BJ (cell line): ENCODE measurements at places on chromosomes 2 and 18.

DNA sequence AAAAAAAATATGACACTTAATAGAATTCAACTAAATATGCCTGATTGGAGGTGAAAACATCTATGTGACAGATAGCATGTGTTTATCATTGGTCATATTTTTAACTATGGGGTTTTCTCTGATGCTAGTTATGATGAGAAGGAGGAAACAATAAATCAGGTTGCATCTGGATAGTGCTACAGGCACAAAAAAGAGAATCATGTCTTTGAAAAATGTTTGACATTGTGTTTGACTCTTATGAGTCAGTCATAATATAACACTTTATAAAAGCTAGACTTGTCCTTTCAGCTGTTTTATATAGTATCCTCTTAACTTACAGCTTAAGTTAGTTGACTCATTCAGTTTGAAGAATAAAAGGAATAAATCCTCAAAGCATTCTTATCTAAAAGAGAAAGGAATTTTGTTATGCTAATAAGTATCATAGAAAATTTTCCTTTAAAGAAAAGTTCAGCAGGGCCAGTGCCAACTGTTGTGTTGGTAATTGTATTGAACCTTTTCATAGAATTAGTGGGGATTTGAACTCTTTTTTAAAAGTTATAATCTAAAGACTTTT is 78.4 kb upstream of the UBXN4 start:
- no peak for DNase-seq

DNA sequence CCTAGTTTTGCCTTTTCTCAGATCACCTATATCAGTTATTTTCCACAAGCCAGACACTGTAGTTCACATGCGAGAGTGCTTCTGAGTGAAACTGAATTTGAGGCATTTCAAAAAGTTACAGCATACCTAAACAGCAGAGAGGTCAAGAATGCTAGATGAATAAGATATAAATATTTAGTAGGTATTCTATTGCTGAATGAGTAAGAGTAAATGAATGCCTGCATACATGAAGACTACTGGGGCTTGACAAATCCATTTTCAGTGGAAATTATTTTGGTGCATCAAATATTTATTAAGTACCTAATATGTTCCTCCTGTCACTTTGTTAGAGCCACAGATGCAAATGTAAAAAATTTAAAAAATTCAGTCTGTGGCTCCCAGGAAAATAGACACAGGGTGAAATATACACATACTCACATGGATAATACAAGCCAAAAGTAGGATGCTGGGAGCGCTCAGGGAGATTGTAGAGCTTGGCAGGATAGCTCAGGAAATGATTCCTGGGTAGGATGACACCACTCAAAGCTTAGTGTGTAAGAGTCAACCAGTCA is 27.6 kb upstream of the CDC42EP3 start:
- DNase-seq = peak; percentile 19

- DNase-seq = no peak
These were observed 237.3 kb upstream of the KLHL14 start for GRCh38 chr18:33010149-33010548.

DNA sequence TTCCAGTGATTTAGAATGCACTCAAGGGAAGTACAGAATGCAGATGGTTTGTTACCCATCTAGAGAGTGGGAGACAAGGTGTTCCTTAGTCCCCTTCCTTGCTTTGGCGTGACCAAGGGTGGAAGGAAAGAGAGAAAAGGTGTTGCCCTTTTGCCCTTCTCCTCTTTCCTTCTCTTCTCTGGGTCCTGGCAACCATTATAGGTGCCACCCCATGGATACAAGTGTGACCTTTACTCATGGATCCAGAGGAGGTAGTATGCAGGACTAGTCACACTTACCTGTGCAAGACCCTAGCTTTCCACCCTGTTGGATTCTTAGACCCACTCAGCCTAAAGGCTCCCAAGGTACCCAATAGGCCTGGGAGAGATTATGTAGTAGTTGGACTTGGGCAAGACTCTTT is 11.6 kb upstream of the RBFA start:
- DNase-seq = no peak

- DNase-seq = no peak
These were observed 50.1 kb downstream of the SLC14A1 start for GRCh38 chr18:45774065-45774521.

- no peak for DNase-seq
These were observed 62.2 kb downstream of the PAPOLG start for GRCh38 chr2:60818272-60818671.

- no peak for DNase-seq
These were observed 514.9 kb downstream of the PTPRM start for GRCh38 chr18:8081872-8082553.

DNA sequence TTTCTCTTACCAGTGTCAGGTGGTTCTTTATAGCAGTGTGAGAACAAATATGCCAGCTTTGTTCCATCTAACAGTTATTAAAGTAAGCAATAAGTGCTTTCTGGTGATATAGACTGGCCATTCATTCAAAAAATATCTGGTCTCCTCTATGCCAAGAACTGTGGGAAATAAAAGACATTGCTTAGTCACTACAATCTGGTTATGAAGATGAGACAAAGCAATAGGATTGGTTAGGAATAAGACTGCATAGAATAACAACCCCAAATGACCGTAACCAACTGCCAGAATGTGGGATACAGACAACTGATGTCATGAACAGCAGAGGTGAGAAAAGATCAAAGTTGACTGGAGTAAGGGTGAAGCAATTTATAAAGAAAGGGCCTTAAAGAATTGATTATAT is 83.8 kb downstream of the MBD2 start:
- no peak for DNase-seq

DNA sequence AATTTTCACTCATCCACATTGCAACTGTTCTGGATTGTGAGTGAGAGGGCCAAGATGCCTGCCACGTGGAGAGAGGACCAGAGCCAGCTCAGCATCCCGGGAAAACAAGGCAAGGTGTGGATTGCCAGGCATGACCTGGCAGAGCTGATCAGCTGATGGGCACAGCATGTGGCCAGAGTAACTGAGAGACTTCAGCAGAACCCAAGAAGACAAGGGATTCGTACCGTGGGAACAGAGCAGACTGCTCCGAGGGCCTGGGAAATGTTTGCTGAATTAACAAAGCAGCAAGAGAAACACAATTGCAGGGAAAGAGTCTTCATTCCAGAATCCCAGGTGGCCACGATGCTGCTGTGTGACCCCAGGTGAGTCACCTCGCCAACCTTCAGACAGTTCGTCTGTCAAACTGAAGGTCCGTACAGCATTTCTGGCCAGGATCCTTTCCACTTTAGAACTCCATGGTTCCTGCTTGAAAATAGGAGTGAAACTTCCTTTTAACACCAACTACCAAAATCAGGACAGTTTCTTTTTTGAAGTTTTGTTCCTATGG is 26.3 kb upstream of the POMC start:
- DNase-seq = no peak

GRCh38 chr2:231336236-231336635 is 59.3 kb upstream of the B3GNT7 start:
- DNase-seq = no peak

DNA sequence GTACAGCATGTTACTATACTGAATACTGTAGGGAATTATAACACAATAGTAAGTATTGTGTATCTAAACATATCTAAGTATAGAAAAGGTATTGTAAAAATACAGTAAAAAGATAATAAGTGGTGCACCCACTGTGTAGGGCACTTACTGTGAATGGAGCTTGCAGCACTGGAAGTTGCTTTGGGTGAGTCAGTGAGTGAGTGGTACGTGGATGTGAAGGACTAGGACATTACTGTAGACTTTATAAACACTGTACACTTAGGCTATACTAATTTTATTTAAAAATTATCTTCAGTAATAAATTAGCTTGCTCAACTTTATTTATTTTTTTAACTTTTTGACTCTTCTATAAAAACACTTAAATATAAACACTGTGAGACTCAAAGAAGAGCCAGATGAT is 82.6 kb downstream of the MTA3 start:
- no peak for DNase-seq

DNA sequence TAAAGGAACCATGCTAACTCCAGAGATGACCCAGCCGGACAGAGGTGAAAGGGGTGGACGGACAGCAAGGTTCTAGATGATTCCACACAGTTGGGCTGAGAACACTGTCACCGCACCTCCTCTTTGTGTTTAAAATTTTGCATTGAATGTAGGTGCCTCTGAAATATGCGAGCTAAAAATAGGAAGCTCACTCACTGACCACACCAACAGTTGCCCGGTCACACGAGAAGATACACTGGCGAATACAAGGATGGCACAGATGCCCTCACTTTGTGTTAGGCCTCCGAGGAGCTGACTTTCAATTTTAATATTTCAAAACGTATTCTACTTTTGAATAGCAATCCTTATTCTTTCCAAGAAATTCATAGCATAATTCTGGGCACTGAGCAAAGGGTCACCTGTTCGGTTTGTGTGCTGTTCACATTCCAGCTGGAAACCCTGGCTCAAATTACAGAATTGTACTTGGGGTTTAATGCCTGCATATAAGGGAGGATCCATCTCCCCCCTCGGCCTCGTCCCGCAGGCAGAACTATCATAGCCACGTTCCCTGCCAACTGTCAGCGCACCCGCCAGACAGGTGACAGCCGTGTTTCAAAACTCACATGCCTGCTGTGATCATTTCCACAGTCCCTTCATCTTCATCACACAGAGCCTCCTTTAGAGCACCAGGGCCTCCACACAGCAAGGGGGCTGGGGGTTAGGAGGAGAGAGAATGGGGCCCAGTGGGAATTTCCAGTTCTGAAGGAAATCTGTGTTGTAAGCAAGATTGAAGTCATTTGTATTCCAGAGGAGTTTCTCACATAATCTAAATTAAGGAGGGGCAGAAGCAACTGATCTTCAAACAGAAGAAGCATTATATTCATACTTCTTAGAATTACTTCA is 48.2 kb downstream of the ADI1 start:
- DNase-seq = no peak

GRCh38 chr2:221616561-221616960 is 44.5 kb upstream of the EPHA4 start:
- no peak for DNase-seq

GRCh38 chr18:8322486-8322885 is 286.8 kb upstream of the RAB12 start:
- DNase-seq = no peak

GRCh38 chr2:59585655-59586054 is 967.8 kb downstream of the BCL11A start:
- no peak for DNase-seq

- DNase-seq = no peak
These were observed 3.8 kb upstream of the GATA6 start for GRCh38 chr18:22165603-22166068.

DNA sequence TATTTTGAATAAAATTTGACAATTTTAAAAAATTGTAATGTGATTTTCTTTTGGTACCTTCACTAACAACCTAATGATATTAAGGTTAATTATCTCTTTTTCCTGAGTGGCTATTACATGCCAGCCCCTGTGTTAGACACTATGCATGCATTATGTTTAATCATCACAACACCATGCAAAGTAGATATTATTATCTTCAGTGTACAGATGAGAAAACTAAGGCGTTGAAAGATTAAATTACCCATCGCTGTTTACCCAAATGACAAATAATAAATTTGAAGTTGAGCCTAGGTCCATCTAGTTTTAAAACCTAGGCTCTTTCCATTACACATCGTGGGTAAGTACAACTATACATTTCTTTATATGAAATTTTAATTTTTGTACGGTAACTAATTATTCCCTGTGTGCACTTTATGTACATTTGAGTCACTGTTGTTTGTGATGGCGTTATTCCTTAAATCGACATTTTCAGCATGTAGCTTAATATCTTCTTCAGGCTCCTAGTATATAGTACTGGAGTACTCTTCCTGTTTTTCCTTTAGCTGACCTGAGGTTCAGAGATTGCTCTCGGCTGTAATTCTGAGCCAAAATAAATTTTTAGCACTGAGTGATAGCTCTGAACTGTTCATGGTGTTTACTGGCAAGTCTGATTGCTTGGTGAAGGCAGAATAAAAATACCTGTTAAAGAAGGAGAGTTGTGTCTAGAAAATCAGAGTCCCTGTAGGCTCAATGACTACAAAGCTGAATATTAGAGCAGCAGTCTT is 13.9 kb upstream of the MBD2 start:
- no peak for DNase-seq

GRCh38 chr18:11040823-11041656 is 108.3 kb downstream of the PIEZO2 start:
- no peak for DNase-seq

GRCh38 chr18:72161691-72162090 is 382.5 kb downstream of the CBLN2 start:
- DNase-seq = no peak

- no peak for DNase-seq
These were observed 330.6 kb downstream of the RND3 start for GRCh38 chr2:150156876-150157275.

DNA sequence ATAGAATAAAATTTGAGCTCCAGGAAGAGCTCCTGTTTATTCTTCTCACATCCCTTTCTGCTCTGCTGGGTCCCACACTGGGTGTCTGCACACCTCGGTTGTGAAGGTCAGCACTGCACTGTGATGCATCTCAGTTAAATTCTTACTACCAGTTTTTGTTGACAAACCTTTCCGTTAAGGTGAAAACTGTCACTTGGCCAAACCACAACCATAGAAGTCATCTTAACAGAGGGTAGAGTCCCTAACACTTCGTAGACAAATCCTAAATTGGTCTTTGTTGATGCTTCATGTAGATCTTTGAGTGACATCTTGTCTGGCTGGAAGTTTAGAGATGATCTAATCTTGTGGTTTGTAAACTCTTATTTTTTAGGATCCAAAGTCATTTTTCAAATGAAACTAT is 167.4 kb upstream of the MAP3K20 start:
- no peak for DNase-seq

GRCh38 chr2:196233021-196233804 is 61.8 kb upstream of the STK17B start:
- DNase-seq = peak; percentile 41

DNA sequence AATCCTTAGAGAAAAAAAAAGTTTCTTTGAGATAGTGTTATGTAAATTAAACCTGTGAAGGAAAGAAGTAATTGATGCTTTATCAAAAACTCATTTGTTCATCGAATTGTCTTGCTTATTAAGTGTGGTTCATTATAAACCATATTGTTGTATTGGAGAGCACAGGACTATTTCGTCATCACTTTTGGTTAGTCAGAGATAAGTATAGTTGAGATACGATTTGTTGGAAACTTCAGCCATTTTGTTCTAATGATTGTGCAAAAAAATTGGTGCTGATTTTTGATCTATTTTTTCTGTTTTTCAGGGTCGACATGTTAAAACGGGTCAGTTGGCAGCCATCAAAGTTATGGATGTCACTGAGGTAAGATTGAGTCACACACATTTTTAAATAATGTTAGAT is 92.9 kb downstream of the MAP4K4 start:
- no peak for DNase-seq
